Prostate gland (tissue), 2 donors: ENCODE measurements at places on chromosomes 1 and 21. TPM values are rescaled to one million over a fixed set of nuclear protein-coding genes. Genes with fewer than 3 reads are reported as not detected.
A peak's percentile ranks its signal among the peaks of the same experiment; 100 is the strongest.

- H3K4me3 ChIP-seq = no peak overlapping the region
- H3K27me3 ChIP-seq = no peaks in the 10 kb centered on the region
- DNase-seq = no peak
- no peaks in the 10 kb centered on the region for H3K36me3 ChIP-seq
- H3K4me1 ChIP-seq = no peaks in the 10 kb centered on the region
Observed at GRCh38 chr1:15988856-15989736, 13.2 kb upstream of the ZBTB17 start.

DNA sequence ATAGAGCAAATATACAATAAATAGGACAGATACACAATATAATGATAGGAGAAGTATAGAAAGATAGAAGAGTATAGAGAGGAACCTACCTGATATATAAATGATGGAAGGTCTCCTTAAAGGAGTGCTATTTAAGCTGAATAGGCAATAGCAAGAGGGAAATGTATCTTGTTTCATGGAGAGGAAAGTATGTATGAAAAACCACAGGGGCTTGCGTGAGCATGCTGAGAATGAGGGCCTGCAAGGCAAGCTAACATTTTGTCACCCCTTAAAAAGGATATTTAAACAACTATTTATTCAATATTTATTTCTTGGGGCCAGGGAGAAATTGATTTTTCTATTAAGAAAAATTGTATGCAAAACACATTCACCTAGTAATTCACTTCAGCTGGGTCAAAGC, 150.9 kb upstream of the ZRANB2 start:
- H3K4me1 ChIP-seq = no peaks in the 10 kb centered on the region
- no peak for DNase-seq
- no peaks in the 10 kb centered on the region for H3K36me3 ChIP-seq
- H3K27ac ChIP-seq = no peak overlapping the region
- H3K27me3 ChIP-seq = no peaks in the 10 kb centered on the region
- no peak overlapping the region for H3K4me3 ChIP-seq

The KCNJ10 gene
- not detected for total RNA-seq

DNA sequence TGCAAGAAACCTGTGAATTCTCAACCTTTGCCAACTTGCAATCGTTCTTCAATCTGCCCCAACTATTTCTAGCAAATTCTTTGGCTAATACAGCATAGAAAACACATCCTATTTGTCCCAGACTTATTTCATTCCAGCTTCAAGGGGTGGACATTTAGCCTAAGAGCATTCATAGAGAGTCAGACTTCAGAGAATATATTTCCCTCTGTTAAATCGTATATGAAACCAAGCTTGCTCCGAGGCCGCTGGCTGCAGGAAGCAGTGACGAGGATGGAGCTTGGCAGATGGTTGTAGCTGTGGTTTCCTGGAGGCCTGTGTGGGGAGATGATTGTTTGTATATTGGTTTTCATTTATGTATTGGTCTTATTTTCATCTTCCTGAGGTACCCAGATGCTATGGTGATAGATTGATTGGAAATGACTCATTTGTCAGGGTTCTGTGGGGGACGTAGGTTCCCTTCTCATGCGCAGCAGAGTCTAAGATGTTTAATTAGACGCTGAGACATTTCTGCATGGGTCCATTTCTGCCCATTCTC, 26.1 kb downstream of the MAN1C1 start:
- H3K4me1 ChIP-seq = peaks cover 8% of the 10 kb centered on the region
- no peaks in the 10 kb centered on the region for H3K27me3 ChIP-seq
- no peaks in the 10 kb centered on the region for H3K36me3 ChIP-seq
- H3K27ac ChIP-seq = peak overlapping the region; percentile 9
- DNase-seq = no peak
- no peak overlapping the region for H3K4me3 ChIP-seq

DNA sequence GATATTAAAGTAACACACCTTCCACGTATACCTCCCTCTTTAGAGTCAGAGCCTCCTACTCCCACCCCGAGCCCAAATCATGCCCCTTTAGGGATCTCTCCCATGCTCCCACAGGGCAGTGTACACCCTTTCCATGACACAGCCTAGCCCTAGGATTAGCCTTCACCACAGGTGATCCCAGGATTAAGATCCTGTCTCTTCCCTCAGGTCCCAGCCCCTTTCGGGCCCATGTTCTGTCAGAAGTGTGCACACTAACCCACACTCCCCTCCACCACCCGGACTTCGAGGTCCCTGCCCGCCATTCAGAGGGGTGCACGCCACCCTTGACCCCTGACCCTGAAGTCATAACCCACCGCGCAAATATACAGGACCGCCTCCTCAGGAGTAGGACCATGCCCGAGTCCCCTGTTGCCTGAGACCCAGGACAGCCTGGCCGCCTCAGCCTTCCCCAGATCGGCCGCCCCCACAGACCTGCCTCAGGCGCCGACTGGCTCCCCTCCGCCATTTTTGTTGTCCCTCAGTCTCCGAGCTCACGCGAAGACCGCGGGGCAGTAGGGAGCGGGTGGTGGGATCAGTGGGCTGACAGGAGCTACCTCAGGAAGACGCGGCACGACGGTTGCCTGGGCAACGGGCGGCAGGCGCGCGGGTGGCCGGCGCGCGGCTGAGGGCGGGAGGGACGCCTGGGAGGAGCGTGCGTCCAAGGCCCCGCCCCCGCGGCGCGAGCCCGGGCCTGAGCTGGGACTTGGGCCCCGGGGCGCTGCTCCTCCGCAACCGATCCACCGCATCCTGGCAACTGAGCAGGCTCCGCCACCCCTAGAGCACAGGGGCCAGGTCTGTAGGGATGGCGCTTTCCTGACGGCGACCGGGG, at the start of gene AGBL4:
AGBL4 (minus strand) TSS at position 663 of the 868 bp plus-strand sequence.
- H3K4me3 ChIP-seq = peak within 1 kb of the TSS; percentile 39
- no peaks in the 10 kb centered on the region for H3K27me3 ChIP-seq
- H3K36me3 ChIP-seq = no peaks in the 10 kb centered on the region
- peak; percentile 29 for DNase-seq
- H3K4me1 ChIP-seq = no peaks in the 10 kb centered on the region
